CD4-positive, alpha-beta T cell treated with Interleukin-17A for 1 hour (primary cell): ENCODE measurements at places on chromosomes 1 and 21.

DNA sequence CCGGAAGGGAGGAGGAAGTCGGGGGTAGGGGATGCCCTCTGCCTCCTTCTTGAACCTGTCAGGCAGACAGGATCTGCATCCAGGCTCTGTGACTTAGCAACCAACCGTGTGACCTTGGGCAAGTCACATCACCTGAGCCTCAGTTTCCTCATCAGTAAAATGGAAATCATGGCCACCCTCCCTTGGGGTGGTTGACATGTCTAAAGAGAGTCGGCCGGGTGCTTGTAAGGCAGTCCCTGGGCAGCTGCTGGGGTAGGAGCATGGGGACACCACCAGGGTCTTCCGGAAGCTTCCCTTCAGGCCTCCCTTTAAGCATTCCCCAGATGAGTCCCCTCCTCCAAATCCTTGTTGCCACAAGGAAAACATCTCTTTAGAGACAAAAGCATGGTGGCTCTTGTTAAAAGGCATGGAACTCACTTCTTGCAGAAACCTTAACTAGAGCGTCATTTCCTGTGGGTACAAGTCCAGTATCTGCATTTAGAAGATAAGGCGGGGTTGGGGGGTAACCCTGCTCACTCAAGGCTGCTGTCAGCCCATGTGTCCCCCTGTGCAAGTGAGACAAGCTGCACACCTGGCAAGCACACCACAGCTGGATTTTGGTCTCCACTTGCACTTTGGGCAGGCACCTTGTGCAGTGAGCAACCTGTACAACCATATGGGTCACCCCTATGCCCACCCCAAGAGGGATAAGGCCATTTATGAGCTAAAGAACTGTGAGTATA is 10.4 kb downstream of the CLCNKB start:
- DNase-seq: no peak

- peak; percentile 28 for DNase-seq
Observed at GRCh38 chr1:40344597-40344996, 27.5 kb upstream of the COL9A2 start.

- no peak for DNase-seq
Observed at GRCh38 chr21:18204931-18205330, 39.7 kb upstream of the CHODL start.

GRCh38 chr1:234643111-234643849 is 33.3 kb upstream of the IRF2BP2 start:
- no peak for DNase-seq

GRCh38 chr1:16366722-16367257 is at the start of gene SZRD1:
TSS of gene SZRD1 (plus strand) at chr1:16367242. CDS start at chr1:16367258, 16 bp downstream.
- DNase-seq: peak; percentile 99

- DNase-seq: no peak
Observed at GRCh38 chr1:243587823-243588560, 262.1 kb downstream of the AKT3 start.

DNA sequence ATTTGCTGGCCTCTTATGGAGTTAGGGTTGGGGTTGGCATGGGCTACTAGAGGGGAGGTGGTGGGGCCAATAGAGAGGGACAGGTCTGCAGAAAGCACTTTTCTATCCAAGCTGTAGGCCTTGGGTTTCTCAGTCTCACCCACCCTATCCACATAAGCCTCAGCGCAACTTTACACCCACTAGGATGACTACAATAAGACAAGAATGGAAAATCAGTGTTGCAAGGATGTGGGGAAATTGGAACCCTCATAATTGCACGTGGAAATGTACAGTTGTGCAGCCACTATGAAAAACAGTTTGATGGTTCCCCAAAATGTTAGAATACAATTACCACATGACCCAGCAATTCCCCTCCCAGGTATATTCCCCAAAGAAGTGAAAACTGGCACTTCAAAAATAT is 14.0 kb upstream of the GSTM4 start:
- DNase-seq: no peak

DNA sequence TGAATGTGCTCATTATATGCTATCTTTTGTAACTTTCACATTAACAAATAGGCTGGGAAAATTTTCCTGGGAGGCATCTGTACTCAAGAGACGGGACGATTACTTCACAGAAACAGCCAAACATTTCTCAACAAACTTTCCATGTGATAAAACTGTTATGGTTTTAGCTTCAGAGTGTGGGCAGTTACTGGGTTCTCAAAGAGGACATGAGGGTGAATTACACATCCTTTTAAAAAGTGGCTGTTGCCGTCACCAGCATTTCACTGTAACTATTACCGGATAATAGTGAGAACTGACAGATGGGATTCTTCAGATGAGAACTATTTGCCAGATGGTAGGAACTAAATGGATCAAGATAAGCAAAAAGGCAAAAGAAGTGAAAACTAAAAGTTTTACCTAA is 109.1 kb downstream of the APP start:
- DNase-seq: no peak
